Urinary bladder (tissue), 4 donors: ENCODE measurements at places on chromosomes 2 and 18.

GRCh38 chr2:33241581-33241980 lies 234.9 kb upstream of the RASGRP3 start:
- no peak for DNase-seq

GRCh38 chr2:230924470-230925341 lies at the start of gene GPR55:
Gene GPR55, minus strand, starts transcription at chr2:230925242. Its CDS starts 14,280 bp downstream, at chr2:230910962.
- no peak for DNase-seq

DNA sequence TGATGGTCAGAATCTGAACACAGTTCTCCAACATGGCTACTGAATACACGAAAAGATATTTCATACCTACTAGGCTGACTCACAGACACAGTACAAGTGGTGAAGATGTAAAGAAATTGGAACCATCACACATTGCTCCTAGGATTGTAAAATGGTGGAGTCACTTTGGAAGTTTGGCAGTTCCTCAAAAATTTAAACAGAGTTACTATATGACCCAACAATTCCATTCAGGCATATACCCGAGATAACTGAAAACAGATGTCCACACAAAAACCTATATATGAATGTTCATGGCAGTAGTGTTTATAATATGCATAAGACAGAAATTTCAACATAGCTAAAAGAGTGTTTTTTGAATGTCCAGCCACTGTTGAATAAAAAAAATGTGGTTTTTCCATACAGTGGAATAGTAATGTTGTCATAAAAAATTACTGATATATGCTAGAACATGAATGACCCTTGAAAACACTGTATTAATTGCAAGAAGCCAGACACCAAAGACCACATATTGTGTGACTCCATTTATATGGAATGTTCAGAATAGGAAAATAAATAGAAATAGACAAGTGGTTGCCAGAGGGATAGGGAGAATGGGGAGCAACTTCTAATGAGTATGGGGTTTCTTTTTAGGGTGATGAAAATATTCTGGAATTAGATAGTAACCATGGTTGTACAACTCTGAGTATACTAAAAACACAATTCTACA lies 10.1 kb downstream of the RMP24 start:
- no peak for DNase-seq

DNA sequence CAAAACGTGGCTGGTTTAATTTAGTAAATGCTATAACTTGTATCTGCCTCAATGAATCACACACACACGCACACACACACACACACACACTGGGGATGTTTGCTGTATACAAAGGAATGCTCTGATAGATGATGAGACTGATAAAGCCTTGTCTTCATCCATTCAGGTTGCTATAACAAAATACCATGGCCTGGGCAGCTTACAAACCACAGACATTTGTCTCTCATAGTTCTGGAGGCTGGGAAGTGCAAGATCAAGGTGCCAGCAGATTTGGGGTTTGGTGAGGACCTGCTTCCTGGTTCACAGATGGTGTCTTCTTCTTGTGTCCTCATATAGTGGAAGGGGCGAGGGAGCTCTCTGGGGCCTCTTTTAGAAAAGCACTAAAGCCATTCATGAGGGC lies 149.5 kb upstream of the HDAC4 start:
- no peak for DNase-seq

- DNase-seq = no peak
Observed at GRCh38 chr2:39725401-39725800, 53.7 kb downstream of the THUMPD2 start.

DNA sequence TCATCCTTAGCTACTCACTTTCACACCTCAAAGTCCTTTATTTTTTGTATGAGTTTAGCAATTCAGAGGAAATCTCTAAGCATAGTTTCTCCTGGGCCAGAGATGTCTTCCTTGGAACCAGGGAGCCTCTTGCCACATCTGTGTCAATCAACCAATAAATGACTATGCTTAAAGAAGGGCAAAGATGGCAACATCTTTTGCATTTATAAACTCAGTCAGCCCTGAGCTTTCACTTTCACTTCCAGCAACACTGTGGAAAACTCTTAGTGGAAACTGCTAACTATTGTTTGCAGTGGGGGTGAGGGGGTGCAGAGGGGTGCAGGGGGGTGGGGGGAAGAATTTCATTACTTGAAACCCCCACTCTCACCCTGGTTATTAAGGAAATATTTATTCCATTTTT lies 3.4 kb downstream of the ACVR1C start:
- DNase-seq = no peak

- no peak for DNase-seq
Observed at GRCh38 chr2:55168221-55169154, 63.6 kb downstream of the CLHC1 start.

DNA sequence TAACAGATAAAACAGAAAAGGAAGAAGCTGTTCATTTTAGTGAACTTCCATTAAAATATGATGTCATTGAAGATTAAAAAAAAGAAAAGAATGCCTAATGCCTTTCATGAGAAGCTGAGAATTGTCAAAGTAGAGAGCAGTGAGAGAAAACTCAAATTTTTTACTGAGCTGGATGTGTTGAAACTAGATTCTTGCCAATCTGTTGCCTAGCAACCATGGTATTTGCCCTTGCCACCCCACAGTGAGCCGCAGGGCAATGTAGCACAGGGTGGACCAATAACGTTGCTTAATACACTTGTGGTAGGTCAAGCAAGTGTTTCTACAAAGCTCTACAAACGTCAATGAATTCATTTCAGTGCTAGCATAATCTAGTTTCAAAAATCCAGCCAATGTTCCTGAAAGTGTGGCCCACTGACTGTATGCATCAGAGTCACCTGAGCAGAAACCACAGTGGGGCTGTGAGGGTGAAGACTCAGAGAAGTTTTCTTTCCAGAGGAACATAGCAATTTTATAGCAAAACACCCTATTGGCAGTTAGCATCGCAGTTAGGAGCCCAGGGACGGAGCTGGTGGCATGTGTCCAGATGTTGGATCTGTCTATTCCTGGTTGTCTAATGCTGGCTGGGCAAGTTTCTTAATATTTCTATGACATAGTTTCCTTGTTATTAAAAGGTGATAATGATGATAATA lies 132.2 kb downstream of the DOCK10 start:
- DNase-seq = peak; percentile 32

DNA sequence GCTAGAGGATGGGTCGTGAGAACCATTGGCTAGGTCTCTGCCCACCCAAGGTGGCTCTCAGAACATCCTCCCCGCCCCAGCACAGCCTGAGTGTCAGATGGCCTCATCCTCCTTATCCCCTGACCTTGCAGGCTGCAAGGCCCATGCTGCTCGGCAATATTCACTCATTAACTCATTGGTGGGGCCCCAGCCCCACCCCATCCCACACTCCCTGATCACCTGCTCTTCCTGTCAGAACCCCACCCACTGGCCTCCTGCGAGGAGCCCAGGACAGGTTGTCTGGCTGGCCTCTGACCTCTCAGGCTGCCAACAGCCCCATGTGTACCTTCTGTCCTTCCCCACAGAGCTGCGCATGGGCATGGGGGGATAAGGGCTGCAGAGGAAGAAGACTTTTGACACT lies 5.3 kb downstream of the ADCY3 start:
- DNase-seq = no peak

DNA sequence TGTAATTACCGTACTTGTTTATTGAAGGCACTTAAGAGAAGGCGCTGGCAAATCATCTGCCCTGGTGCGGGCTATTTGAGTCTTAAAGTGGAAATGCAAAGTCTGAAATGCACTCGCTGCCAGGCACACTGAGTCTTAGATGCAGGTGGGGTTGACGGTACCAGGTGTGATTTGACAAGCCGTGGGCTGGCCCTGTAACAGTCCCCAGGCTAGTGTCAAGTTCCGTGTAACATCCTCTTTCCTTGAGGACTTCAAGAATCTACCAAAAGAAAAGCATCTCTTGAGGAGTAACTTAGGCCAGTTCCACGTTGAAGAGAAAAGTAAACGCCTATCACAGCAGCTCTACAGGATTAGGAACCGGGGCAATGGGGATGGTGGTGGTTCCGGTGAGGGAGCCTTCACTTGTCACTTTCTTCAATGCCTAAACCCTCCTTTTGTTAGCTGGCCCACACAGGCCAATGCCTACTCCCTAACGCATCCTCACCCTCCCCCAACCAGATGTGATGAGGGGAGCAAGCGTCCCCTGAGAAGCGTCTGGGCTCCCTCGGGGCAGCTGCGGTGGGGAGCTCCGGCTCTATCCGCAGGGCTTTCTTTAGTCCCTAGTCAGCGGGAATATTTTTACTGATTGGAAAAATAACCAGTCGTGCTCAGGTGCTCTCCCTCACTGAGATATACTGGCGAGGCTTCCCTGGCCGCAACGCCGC lies 1.5 kb upstream of the UGP2 start:
- DNase-seq = peak; percentile 10

GRCh38 chr2:192044496-192044895 lies 150.2 kb downstream of the TMEFF2 start:
- no peak for DNase-seq

GRCh38 chr2:14358774-14359173 lies 273.7 kb upstream of the LRATD1 start:
- DNase-seq = no peak

- no peak for DNase-seq
Observed at GRCh38 chr2:25377822-25378421, 36.2 kb upstream of the DNMT3A start.

GRCh38 chr2:35298493-35298892 lies 1057.1 kb upstream of the CRIM1 start:
- DNase-seq = peak; percentile 2

GRCh38 chr2:27721335-27721734 lies 50.2 kb upstream of the MRPL33 start:
- no peak for DNase-seq

DNA sequence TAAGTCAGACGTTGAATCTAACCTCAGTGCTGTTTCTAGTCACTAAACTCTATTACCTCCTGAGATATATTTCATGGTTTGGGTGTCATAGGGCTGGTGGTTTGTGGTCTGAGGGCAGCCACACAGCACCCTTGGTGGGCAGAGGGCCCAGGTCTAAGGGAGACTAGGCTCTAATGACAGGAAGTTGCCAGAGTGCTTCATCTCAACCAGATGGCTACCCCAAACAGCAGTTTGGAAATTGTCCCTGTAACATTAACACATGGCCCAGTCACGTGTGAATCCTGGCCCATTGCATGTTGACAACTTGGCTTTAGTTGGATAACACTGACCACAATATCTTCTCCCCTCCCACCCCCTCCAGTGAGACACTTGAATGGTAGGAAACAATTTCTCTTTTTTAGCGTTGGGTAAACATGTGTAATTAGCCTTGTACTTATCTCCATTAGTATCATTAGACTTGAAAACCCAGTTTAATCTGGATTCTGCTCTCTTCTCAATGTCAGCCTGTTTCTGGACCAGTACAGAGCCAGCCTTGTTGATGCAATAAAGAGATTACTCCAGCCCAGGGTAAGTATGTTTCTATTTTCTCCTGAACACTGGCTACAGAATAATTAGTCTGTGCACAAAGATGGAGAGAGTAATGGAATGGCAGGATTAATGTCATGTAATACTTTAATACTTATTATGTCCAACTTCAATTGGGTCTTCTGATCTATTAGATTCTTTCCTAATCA lies 187.8 kb upstream of the SIX3 start:
- DNase-seq = no peak

- DNase-seq = peak; percentile 77
Observed at GRCh38 chr2:173210270-173211196, 134.9 kb downstream of the MAP3K20 start.
